ENCODE measurements at places on chromosomes 1 and 21. TPM values are rescaled to one million over a fixed set of nuclear protein-coding genes. Genes with fewer than 3 reads are reported as not detected.

Gene OR2C3
- not detected for polyA plus RNA-seq

Gene PROK1
- polyA plus RNA-seq, result not detected

Gene TSPAN2
- polyA plus RNA-seq, result 2.0 TPM

Gene SERTAD4
- polyA plus RNA-seq, result not detected

Gene SPRR1B
- polyA plus RNA-seq, result not detected
